HTR-8/SVneo (cell line): ENCODE measurements at places on chromosomes 11 and 22.

DNA sequence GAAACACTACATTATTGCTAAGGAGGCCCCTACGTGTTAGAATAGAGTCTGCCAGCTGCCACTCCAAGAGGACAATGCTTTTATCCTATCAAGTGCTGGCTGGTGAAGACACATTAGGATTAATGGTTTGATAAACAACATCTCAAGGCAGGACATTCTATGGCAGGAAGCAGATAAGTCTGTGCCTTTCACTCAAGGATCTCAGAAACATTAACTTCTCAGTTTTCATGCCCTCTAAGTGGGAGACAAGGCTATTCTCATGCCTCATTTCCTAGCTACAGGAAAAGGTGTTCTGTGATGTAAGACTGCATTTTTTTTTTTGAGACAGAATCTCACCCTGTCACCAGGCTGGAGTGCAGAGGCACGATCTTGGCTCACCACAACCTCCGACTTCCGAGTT is 23.5 kb upstream of the TIMP3 start:
- no peak for DNase-seq

DNA sequence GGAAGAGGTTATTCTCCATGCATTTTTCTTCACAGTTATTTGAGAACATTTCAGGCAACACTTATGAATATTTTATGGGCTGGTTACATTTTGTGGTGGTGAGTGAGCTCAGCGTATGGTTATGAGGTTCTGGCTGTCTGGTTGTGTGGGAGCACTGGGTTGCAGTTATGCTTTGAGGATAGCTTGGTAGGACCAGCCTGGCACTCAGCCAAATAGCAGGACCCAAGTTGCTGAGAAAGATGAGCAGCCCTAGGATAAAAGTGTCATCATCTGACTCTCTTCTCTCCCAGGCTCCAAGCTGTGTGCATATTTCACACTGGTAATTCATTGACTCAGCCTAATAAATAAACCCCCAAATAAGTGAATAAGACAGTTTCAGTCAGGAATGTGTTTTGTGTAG is 8.1 kb upstream of the SRSF8 start:
- DNase-seq, result no peak

DNA sequence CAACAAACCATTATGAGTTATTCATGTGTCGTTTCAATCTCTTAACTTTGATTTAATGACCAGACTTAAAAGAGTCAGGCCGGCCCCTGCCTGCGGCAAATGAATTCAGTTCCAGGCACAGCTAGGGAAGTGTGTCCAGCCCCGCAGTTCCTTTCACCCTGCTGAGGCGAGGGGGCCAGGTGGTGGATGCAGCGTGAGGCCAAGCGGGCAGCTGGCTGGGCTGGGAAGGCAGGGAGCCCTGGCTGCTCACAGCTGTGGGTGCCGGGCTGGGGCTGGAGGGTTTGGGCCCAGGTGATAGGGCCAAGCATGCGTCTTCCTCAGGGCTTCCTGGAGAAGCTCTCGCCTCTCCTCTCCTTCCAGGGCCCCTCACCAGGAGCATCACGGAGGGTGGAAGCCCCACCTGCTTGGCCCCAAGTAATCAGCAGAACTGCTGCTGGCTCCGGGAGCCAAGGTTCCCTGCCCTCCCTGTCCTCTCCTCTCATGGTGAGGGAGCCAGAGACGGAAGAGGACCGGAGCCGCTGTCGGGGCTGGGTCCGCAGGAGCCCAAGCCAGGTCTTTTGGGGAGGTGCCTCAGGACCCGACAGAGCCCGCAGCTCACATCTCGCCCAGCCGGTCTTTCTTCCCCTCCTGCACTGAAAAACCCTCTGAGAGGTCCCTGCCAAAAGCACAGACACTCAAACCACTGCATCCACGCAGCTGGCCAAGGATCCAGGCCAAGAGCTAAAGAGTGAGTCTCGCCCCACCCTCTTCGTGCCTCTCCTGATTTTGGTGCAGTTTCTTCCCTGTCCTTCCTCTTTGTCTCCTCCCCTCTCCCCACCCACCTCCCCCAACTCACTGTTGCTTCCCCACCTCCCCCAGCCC is 97.0 kb downstream of the ST3GAL4 start:
- no peak for DNase-seq

- no peak for DNase-seq
Measured at GRCh38 chr11:43988040-43988817, 45.8 kb downstream of the C11orf96 start.

- DNase-seq, result no peak
Measured at GRCh38 chr11:33723238-33723881, 12.9 kb downstream of the CD59 start.

GRCh38 chr22:47051441-47052071 is 289.1 kb downstream of the TBC1D22A start:
- no peak for DNase-seq

DNA sequence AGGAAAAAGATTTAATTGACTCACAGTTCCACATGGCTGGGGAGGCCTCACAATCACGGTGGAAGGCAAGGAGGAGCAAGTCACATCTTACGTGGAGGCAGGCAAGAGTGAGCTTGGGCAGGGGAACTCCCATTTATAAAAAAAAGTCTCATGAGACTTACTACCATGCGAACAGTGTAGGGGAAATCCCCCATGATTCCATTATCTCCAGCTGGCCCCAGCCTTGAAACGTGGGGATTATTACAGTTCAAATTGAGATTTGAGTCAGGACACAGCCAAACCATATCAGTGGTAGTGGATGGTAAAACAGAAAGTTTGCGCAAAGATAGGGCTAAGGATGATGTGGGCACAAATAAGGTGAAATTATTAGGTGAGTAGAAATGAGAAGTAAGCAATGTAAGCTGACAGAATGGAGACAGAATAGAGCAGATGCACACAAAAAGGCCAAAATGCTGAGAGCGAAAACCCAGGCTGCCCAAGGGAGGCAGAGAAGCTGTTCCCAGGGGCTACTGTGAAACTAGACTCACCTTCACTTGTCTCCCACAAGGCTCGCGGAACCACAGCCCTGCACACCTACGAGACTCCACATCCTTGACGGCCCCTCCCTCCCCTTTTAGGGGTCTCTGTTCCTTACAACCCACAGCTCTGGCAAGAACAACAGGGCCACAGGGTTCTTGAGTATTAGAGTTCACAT is 377.6 kb downstream of the CADM1 start:
- DNase-seq, result no peak

- DNase-seq, result no peak
Measured at GRCh38 chr22:24753914-24754313, 20.6 kb downstream of the PIWIL3 start.

DNA sequence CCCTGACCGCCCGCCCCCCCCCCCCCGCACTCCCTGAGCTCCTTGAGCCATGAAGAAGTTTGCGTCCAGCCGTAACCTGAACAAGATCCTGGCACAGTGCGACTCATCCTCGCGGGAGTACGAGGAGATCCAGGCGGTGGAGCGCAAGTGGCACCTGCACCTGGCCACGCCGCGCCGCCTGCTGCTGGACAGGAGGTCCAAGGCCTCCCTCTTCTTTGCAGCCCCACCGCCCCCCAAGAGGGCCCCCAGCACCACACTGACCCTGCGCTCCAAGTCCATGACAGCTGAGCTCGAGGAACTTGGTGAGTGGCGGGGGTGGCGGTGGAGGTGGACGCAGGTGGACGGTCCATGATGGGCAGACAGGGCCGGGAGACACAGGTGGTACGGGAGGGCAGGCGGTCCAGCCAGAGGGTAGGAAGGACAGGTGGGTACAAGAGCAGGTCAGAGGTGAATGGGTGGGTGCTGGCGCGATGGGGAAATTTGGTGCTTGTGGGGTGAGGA is 32.1 kb upstream of the ACR start:
- DNase-seq, result no peak

DNA sequence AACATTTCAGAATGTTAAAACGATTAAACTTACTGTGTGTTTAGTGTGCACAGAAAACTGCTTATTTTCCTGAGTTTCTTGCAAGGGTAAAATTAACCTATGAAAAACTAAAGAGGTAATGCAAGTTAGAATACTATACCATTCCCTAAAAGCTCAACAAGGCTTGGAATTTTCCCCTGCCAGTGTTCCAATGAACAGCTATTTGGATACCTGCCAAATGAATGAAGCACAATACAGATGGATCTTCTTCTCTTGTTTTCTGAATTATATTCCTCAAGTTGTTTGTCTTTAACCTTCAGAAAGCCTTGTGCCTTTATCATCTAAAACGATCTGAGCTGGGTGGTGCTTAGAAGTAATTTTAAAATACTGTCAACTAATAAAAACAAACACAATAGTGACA is 204.5 kb downstream of the LRRC4C start:
- no peak for DNase-seq

DNA sequence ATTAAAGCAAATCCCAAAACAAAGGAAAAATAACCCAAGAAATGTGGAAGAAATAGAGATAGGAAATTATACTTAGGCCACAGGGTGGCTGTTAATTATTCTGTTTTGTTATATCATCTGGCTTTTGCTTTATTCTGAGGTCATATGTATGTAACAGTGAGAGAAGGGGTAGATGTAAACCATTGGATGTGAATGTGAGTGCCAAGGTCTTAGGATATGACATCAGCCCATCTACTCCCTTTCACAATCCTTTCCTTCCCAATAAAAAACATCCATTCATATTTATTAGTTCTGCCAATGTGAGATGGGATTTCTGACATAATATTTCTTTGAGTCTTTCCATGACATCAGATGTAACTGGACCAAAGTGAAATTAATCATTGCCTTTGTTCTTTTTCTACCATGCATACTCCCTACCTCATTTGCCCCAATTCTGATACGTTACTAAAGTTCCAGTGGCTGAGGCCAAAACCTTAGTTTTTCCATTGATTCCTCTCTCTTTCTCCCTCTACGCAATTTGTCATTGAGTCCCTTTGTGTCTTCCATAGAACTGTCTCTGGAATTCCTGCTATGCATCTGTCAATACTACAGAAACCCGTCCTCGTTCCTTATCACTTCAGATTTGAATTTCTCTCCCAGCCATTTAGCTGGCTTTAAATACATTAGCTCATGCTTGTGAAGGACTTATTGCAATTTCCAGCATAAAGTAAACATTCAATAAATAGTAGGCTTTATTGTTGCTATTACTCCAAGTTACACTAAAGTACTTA is 170.3 kb downstream of the ARHGAP42 start:
- DNase-seq, result no peak

GRCh38 chr22:43331698-43332097 is 11.5 kb downstream of the SCUBE1 start:
- DNase-seq, result no peak

GRCh38 chr11:11769782-11770181 is 72.0 kb upstream of the USP47 start:
- DNase-seq, result no peak

- no peak for DNase-seq
Measured at GRCh38 chr11:70067591-70068341, 10.4 kb upstream of the ANO1 start.

DNA sequence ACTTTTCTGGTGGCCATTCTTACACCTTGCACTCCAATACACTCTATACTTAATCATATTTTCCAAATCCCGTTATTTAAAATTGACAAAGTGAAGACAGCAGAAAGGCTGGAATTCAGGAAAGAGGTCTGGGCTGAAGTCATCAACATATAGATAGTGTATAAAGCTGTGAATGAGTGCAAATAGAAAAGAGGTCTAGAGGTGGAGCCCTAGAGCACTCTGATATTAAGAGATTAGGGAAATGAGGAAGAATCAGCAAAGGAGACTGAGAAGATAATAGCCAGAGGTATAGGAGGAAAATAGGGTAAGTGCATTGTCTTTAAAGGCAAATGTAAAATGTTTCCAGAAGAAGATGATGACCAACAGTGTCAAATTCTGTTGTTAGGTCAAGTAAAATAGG is 7.9 kb downstream of the CTR9 start:
- DNase-seq, result no peak

DNA sequence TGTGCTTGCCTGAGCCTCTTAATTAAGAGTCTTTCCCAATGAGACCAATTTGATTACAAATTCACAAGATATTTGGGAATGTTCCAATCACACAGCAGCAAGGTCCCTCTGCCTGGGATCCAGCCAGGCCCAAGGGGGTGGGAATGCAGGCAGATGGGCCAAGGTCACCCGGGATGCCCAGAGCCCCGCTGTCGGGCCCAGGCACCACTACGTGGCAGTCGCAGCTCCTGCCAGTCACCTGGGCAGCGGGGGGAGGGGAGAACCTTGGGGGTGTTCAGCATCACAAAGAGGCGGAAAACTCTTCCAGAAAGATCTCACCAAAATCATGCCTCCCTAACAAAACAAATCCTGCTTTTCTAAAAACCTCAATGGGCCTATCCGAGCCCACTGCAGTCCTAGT is 30.9 kb downstream of the PPM1F start:
- DNase-seq, result no peak

DNA sequence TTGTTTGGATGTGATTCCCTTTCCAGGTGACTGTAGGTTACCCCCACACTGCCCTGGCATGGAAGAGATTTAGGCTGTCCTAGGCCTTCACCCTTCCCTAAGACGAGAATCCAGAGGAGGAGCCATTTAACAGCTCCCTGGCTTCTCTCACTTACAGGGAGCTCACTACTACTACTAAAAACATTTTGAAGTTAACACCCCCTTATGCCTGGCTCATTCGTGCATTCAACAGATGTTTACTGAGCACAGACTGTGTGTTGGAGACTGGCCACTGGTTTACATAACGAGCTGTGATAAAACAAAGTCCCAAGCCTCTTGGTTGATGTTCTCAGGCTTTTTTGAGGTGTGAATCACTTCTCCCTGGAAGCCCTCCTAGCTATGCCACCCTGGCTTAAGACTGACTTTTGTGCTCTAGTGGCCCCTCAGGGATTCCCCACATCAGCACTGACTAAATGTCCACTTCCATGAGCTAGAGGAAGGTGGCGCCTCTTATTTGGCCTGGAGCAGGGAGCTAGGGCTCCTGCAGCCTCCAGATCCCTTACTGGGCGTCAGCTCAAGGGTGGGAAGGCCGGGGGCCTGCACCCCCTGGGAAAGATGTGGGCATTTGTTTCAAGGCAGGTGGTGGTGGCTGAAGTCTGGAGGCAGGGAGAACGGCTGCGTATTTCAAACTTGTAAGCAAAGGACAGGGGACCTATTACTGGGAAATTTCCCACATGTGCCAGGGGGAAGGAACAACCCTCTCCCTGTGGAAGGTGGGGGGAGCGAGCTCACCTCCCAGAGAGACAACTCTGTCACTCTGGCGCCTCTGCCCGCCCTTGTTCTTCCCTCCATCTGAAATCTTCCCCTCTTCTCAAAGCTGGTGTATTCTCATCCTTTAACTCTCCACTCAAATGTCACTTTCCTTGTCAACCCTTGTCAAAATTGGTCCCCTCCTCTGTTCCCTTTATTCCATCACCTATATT is 19.4 kb upstream of the MALAT1 start:
- DNase-seq, result no peak

DNA sequence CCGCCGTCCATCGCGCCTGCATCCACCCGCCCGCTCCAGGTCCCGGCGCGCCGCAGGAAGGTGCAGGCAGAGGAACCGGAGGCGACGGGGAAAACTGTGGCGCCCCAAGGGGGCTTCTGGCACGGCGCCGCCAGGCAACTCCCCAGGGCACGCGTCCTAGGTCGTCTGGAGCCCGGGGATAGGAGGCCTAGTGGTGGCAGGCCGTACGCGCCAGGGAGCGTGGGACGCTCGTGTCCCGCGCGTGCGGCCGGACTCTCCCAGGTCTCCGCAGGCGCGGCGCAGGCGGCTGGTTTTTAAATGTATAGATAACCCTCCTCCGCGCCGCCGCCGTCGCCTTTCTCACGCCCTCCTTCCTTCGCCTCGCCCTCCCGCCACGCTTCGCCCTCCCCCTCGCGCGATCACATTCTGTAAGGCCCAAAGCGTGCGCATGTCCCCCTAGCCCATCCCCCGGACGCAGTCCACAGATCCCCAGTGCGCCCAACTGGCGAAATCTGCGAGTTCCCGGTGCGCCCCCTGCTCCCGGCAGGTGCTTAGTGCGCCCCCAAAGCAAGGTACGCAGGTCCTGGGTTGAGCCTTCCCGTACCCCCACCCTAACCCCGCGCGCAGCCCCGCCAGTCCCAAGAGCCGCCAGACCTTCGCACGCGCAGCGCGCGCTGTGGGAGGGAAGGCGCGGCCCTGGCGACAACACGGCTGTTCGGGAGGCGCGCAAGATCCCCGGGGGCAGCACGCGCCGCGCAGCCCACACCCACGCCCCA is at the start of gene ASCL2:
Gene ASCL2 (minus strand): TSS at position 267 of the 755 bp plus-strand sequence. CDS start 256 bp downstream, at position 11.
- DNase-seq, result no peak
